Fibroblast of the aortic adventitia (primary cell): ENCODE measurements at places on chromosomes 5 and 9.

DNA sequence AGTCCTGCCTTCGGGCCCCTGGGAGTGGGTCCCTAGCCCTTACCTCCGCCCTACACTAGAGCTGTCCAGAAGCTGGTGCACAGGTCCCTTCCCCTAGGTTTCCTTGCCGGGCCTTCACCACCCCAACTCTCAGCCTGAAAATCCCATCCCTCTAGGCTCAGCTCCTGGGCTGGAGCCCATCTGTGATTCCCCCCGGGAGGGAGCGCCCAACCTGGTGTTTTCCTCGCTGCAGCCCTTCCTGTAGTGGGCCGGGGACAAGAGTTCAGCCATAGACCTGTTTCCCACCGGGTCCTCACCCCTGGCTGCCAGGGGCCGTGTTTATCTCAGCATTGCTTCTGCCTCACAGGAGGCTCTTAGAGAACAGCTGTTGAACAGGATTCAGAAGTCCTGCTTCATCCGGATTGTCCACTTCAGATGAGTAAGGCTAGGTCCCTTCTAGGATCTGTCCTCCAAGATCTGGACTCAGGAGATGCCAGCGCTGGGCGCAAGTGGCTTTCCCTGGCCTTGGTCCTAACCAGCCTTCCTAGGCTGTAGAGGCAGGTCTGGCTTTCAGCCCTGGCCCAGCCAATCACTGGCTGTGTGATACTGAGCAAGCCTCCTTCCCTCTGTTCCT lies 965 bp downstream of the GLIPR2 start:
- peak; percentile 36 for DNase-seq

- DNase-seq = no peak
Observed at GRCh38 chr5:96329289-96329688, 103.8 kb downstream of the PCSK1 start.

DNA sequence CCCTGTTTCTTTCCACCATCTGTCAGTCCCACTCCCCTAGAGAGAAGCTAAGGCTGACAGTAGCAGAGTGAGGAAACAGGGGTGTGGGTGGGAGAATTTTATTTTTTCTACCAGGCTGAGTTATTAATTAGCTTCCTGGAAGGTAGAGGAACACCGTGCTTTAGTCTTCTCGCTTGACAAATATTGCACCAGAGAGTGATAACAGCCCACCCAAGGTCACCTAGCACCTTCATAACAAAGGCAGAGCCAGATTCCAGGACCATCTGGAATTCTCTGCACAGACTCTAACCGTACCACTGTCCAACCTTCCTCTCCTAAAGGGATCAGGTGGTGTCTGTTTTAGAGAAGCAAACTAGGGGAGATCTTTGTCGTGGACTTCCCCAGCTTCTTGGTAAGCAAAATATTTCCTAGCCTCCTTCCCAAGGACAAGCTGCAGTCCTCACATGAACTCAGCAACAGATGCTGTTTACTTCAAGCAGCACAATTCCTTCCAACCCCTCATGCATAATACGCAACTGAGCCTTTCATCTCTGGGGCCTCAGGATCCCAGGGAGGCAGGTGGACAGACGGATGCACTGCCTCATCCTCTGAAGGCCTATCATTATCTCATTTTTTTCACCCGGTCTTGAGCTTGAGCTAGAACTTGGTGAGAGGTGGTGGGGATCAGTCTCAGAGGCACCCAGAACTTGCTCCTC lies 308.7 kb upstream of the BRINP1 start:
- no peak for DNase-seq

- DNase-seq = no peak
Observed at GRCh38 chr5:142403583-142403982, 78.8 kb upstream of the SPRY4 start.

DNA sequence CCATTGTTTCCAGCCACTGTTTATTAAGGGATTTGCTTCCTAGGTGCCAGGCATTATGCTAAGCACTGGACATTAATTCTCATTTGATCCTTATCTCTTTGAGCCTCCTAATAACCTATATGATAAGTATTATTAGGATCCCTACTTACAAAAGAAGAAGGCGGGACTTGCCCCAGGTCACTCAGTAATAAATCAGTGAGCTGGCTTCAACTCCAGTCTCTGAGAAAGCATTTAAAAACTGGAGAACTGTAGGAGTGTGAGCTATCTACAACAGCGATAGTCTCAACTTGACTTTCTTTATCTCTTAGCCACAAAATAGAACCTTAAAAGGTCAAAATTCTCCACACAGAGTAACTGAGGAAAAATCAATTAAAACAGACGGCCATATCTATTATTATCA lies 155.0 kb downstream of the GNAQ start:
- no peak for DNase-seq

DNA sequence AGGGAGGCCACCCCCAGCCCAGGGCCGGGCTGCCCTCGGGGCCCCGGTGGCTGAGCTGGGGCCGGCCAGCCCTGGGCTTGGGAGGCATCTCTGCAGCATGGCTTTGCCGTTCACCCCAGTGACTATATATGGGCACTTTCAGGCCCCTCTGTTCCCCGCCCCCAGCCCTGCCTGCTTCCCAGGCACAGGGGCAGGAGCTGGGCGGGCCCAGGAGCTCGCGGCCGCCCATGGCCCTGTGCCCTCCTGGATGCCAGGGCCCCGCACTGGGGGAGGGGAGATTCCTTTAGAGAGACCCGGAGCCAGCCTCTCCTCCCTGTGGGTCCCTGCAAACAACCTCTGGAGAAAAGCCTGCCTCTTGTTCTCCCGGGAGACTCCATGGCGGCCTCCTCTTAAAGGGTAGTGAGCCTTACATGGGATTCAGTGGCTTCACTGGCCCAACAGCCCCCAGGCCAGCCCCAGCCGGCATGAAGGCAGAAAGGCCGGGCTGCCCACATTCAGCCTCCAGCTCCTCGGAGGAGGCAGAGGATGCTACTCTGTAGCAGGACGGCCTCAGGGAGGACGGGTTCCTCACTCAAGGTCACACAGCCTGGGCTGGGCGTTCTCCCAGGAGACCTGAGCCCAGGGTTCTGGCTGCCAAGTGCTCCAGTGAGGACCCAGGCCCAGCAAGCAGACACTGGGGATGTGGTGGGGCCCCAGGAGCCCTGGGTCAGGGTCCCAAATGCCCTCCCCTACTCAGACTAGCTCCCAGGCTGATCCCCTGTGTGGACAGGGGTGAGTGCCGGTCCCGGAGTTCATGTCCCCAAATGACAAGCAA lies 4.1 kb downstream of the NACC2 start:
- DNase-seq = no peak

- peak; percentile 65 for DNase-seq
Observed at GRCh38 chr5:66807743-66808142, 211.6 kb downstream of the MAST4 start.

DNA sequence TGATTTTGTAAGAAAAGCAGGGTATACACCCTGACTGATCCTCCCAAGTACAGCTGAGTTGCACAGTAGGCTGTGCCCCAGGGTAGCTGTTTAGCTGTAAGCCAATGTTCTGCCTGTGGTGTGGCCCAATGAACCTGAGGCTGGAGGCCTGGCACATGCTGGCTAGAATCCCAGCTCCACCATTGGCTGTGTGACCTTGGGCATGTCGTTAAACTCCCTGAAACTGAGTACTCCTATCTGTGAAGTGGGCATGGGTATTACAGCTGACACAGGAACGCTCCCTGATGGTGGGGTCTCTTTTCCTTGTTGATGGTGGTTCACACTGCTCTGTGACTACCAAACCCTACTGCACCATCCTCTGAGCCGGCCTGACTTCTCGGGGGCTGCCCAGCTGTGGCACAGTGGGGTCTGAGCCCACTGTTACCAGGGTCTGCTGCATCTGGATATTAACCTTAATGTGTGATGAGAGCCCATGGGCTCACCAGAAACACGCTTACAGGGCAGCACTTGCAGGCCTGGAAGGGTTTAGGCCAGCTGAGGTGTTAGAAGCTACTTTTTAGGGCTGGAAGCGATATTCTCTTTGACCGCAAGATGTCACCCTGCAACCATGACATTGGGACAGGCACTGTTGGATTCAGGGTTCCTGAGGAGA lies 7.0 kb upstream of the GADD45G start:
- DNase-seq = peak; percentile 71

- no peak for DNase-seq
Observed at GRCh38 chr5:178106556-178107239, 6.6 kb upstream of the N4BP3 start.

DNA sequence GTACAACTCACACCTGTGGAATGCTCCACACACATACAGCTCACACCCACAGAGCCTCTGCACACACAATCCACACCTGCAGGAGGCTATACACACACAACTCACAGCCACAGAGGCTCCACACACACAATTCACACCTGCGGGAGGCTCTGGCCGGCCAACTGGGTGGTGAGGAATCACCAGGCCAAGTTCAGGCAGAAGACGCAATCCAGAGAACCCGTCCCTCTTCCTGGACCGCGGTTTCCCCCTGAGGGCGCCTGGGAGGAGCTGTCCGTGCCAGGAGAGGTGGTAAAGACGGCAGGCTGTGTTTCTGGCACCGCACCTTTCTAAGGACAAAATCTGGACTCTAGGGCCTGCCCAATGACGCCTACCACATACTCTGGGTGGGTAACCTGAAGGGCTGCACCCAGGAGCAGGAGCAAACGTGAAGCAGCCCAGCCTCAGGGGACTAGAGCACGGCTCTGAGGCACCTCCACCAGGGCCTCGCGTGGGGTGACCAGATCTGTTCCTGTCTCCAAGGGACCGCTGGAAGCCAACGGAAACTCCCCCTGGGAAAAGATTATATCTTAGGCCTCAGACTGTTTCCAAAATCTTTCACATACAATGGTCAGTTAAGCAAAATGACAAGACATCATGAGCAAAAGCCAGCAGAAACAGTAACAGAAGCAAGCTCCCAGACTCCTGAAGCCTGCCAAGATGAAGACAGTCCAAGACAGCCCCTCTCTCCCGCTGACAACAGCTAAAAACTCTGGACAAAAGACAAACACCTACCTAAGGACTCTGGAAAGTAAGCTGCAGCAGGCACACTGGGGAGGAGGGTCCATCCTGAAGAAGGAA lies 16.9 kb downstream of the CAMSAP1 start:
- DNase-seq = no peak

DNA sequence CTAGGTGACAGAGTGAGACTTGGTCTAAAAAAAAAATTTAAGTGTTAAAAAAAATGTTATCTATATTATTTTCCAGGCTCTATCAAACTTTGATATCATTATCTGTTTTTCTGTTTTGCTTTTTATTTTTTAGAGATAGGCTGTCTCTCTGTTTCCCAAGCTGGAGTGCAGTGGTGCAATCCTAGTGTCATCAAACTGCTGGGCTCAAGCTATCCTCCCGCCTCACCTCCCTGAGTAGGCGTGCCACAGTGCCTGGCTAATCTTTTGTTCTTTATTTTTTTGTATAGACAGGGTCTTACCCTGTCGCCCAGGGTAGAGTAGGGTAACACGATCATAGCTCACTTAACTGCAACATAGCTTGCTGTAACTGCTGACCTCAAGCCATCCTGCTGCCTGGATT lies 14.4 kb downstream of the SEC24A start:
- DNase-seq = no peak

- no peak for DNase-seq
Observed at GRCh38 chr9:86979657-86980056, 32.4 kb upstream of the GAS1 start.

DNA sequence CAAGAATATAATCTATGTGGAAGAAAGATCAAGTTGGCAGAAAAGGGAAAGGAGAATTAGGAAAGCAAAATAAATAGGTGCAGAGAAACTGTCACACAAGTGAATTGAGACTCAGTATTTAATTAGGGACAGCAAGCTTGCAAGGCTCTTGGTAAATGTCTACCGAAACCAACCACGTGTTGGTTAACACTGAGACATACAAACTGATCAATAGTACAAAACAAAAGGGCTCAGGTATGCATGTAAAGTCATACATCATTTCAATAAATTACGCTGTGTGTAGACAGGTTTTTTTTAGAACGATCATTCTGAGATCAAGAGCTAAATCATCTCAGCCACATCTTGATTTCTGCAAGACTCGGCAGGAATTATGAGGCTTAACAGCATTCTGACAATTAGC lies 225.4 kb downstream of the EBF1 start:
- no peak for DNase-seq

DNA sequence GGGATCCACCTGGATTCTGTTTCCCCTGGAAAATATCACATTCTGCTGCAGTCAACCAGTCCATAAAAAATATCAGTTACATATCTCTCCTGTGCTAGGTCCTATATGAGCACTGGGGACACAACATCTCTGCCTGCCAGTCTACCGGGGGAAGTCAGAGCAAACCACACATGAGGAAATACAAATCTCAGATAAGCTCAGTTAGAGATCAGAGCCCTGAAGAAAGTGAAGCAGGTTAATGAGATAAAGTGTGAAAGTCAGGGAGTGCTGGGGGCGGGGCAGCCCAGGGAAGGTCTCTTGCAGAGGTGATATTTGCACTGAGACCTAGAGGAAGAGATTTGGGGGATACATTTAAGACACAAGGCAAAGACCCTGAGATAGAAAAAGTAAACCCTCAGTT lies 67.8 kb upstream of the SLC1A1 start:
- DNase-seq = no peak

- no peak for DNase-seq
Observed at GRCh38 chr9:93579711-93580516, 3.5 kb downstream of the PHF2 start.

GRCh38 chr5:133526368-133526767 lies 86.0 kb downstream of the FSTL4 start:
- DNase-seq = no peak

DNA sequence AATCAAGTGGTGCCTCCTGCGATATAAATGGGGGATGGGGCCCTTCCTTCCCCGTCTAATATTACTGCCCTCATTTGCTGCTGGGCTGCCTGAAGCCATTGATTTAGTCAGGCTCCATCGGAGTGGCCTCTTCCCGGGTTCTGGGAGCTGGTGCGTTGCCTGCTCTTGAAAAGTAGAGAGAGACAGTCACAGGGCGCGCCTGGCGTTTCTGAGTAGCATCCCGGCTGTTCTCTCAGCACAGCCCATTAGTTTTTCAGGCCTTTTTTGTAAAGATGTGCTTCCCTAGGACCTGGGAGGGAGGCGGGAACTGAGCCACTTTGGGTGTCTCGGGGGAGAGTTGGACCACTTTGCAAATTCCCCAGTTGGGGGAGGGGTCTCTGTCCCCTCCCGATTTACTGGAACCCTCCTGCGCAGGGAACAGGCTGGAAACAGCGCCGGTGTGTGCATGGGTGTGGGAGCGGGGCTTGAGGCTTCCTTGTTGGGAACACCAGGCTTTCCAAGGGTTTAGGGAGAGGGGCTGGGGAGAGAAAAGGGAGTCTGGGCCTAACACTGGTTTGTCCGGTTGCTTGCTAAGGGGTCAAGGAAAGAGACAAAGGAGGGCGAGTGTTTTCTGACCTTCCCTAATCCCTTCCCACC lies 4.7 kb downstream of the PRDM6 start:
- peak; percentile 70 for DNase-seq

- DNase-seq = no peak
Observed at GRCh38 chr5:132658381-132659302, 669 bp downstream of the IL13 start.

DNA sequence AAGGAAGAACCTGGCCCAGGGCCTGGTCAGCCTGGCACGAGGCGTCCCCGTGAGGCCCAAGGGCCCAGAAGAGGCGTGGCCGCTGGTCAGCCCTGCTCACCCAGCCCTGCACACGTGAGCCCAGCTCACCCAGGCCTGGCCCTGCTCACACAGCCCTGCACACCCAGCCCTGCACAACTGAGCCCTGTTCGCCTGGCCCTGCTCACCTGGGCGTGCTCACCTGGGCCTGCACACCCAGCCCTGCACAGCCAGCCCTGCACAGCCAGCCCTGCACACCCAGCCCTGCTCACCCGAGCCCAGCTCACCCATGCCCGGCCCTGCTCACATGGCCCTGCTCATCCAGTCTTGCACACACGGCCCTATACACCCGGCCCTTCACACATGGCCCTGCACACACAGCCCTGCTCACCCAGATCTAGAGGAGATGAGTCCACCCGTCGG lies 2.1 kb downstream of the ZDHHC11 start:
- DNase-seq = no peak
